ENCODE measurements at places on chromosomes 7 and 10. TPM values are rescaled to one million over a fixed set of nuclear protein-coding genes. Genes with fewer than 3 reads are reported as not detected.

DNA sequence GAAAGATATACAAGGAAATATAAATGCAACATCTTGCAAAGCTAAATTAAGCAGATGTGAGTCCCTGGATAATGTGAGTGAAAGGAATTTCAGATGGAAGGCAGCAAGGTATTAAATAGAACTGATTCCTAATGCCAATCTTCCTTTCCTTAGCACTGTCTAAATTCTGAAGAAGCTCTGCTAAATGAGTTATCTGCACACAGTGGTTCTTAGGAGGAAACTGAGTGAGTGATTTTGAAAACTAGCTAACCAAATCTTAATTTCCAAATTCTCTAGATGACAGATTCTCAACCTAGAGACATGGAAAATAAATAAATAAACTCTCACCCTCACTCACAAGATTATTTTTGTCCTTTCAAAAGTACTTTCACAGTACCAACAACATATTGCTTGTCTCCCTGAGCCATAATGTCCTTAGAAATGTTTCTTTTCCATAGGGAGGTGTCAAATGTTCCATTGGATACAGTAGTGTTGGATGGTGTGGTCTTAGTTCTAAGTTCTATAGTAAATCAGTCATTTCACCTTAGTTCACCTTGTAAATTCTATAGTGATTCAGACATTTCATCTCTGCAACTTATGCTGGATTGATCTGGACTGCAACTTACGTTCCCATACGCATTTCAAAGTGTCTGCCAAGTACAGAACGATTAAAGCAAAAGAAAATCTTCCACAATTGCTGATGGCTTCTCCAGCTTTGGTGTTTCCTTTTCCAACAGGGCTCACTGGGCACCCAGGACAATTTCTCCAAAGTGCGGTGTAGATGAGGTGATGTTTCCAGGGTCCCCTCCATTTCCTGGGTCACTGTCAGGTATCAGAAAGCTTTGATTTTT lies 145.4 kb upstream of the FAM171A1 start:
- DNase-seq = no peak

The CALD1 gene
- total RNA-seq = 252 TPM

- no peak for DNase-seq
These were observed 600.6 kb downstream of the PHTF2 start for GRCh38 chr7:78399033-78399769.

The OR6V1 gene
- total RNA-seq = not detected

DNA sequence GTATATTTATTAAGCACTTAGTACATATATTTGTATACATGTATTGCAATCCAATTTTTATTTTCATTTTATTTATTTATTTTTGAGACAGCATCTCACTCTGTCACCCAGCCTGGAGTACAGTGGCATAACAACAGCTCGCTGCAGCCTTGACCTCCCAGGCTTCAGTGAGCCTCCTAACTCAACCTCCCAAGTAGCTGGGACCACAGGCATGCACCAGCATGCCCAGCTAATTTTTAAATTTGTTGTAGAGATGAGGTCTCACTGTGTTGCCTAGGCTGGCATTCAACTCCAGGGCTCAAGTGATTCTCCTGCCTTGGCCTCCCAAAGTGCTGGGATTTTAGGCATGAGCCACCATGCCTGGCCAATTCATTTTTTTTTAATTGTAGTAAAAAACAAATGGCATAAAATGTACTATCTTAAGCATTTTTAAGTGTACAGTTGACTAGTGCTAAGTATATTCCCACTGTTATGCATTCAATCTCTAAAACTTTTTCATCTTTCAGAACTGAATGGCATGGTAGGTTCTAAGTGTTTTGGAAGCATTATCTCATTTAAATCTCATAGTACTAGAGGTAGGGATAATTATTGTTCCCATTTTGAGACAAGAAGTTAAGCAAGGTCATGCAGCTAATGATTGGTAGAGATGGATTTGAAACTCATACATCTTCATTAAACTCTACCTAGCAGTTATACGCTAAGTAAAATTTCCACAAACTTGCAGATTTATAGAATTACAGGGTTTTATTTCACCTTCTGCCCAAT lies 264.0 kb upstream of the NFE2L3 start:
- no peak for DNase-seq

GRCh38 chr7:76077435-76077834 lies 29.5 kb downstream of the MDH2 start:
- DNase-seq = no peak

DNA sequence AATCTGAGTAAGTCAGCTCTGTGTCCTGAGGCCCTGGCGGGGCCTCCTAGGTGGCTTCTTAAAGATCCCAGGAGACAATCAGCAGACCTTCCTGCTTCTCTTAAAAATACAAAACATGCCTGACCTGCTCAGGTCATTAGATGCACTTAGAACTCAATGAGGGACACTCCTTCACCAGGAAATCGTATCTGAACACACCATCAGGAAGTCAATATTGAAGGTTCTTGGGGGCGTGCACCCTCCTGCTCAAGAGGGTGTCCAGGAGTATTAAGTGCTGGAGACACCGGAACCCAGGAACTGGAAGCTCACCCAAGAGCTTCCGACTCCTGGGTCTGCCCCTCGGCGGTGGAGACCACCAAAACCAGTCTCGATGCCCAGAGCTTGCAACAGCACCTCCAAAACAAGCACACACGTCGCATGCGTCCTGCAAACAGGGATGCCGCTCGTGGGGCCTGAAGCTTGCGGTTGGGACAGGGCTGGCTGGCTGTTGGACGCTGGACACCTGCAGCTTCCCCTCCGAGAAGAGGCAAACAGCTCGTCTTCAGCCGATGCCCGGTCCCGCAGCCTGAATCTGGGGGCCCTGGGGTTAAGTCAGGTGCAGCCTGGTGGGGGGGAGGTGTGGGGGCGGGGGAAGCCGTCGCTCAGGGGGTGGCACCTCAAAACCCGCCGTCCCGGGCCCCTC lies 803 bp downstream of the RAPGEF5 start:
- DNase-seq = no peak

GRCh38 chr10:18260310-18260922 lies 120.2 kb downstream of the CACNB2 start:
- DNase-seq = no peak

- DNase-seq = no peak
These were observed 21.5 kb upstream of the SEC61G start for GRCh38 chr7:54780490-54780889.

DNA sequence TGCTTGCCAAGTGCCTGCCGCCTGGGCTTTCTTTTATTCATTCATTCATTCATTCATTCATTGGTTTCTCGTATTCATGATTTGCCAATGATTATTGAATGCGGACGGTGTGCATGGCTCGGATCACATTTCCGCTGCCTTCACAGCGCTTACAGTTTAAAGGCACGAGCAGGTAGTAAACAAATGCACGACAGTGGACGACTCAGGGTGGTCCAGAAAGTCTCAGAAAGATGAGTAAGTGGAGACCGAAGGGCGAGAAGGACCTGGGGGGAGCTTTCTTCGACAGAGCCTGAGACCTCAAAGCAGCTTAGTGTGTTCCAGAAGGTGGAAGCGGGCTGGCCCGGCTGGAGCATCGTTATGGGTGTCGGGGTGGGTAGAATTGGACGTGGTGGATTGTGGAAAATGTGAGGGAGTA lies 506 bp downstream of the MCM10 start:
- DNase-seq = no peak

GRCh38 chr7:150476819-150477631 lies 26.6 kb downstream of the GIMAP8 start:
- no peak for DNase-seq

The MKI67 gene
- total RNA-seq = 0.29 TPM

DNA sequence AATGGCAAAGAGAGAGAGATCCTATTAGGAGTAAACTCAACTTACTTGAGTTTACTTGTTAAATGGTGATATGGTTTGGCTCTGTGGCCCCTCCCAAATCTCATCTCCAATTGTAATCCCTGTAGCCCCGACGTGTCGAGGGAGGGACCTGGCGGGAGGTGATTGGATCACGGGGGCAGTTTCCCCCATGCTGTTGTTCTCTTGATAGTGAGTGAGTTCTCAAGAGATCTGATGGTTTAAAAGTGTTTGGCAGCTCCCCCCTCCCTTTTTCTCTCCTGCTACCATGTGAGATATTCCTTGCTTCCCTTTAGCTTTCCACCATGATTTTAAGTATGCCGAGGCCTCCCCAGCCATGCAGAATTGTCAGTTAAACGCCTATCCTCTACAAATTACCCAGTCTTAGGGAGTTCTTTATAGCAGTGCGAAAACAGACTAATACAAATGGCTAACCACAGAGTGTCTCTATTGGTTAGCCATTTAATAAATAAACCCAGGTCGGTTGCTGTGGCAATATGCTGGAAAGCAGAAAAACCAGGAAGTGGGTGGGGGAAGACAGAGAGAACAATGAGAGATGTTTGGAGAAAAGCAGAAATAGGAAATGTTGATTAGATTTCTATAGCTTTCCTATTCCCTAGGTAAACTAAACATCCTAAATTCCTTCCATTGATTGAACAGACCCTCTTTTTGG lies 3.0 kb upstream of the STMP1 start:
- DNase-seq = no peak

The GAD2 gene
- not detected for total RNA-seq

- no peak for DNase-seq
These were observed 153.7 kb downstream of the PLXNA4 start for GRCh38 chr7:132422502-132423111.

- DNase-seq = no peak
These were observed 182.4 kb downstream of the PLXNA4 start for GRCh38 chr7:132393789-132394261.

- no peak for DNase-seq
These were observed 58.6 kb upstream of the COL13A1 start for GRCh38 chr10:69742928-69743602.

GRCh38 chr7:43593010-43593409 lies 10.1 kb downstream of the STK17A start:
- DNase-seq = no peak

GRCh38 chr7:139913021-139913844 lies 84.2 kb downstream of the TBXAS1 start:
- no peak for DNase-seq

- no peak for DNase-seq
These were observed 197.9 kb upstream of the BMPER start for GRCh38 chr7:33707427-33707826.

The ZMYND11 gene
- 73.7 TPM for total RNA-seq

DNA sequence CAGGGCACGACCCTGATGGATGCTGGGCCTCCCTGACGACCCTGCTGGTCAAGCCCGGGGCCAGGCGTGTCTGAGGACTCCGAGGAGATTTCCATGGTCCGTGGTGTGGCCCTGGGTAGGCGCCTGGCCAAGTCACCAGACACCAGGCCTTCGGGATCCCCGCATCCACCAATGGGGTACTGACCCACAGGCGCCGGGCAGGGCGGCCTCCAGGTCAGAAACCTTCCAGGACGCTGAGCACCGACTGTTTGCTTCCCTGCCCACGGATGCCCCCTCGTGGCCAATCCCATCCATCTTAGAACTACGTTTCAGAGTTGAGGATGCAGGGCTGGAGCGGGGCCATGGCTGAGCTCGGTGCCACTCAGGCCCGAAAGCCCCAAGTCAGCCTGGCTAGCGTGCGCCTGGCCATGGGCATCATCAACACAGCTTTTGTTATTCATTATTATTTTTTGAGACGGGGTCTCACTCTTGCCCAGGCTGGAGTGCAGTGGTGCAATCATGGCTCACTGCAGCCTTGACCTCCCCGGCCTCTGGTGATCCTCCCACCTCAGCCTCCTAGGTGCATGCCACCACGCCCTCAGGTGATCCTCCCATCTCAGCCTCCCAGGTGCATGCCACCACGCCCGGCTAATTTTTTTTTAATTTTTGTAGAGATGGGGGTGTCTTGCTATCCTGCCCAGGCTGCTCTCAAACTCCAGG lies 7.1 kb upstream of the AMZ1 start:
- peak; percentile 75 for DNase-seq

The TUBGCP2 gene
- total RNA-seq = 40.0 TPM

GRCh38 chr7:130486954-130487436 lies 4.9 kb upstream of the MEST start:
- no peak for DNase-seq

DNA sequence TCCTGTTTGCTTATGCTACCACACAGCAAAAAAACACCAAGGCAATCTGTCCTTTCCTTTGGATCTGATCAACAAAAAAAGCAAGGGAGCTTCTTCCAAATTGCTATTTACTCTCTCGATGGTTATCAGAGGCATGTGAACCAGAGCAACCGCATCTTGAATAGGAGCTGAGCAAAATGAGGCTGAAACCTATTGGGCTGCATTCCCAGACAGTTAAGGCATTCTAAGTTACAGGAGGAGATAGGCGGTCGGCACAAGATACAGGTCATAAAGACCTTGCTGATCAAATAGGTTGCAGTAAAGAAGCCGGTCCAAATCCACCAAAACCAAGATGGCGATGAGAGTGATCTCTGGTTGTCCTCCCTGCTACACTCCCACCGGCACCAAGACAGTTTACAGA lies 76.8 kb upstream of the FRMD4A start:
- DNase-seq = no peak

DNA sequence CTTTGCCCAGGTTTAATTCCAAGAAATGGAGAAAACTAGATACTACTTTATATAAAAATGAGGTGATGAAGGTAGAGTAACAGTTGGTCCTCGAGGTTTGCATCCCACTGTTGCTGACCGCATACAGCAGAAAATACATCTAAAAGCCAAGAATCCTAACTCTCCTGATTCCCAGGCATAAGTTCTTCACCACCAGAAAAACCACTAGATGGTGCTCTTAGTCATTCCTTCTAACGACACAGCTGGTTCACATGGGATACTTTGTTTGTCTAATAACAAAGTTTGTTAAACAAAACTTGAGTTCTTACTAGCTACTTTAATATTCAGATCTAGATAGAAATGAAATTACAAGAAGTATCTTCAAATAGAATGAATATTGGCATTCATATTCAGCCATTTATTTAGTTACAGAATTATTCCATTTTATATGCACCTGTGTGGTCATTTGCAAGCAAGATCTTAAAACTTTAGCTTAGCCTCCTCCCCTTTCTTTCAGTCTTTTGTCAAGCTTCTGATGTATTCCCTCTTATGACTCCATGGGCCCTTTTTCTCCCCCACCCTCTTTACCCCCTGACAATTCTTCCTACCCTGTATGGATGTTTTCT lies 54.1 kb upstream of the CYP26C1 start:
- no peak for DNase-seq

- no peak for DNase-seq
These were observed 59.2 kb downstream of the TRIM24 start for GRCh38 chr7:138519061-138519798.

- DNase-seq = peak; percentile 69
These were observed 31.8 kb upstream of the VCL start for GRCh38 chr10:73965890-73966768.

- no peak for DNase-seq
These were observed 203.4 kb downstream of the KIF20B start for GRCh38 chr10:89904755-89905154.

GRCh38 chr10:95196046-95196445 lies 2.0 kb downstream of the ACSM6 start:
- no peak for DNase-seq

The GPC2 gene
- total RNA-seq = 3.6 TPM

GRCh38 chr7:116509982-116510579 lies 10.5 kb downstream of the CAV2 start:
- no peak for DNase-seq

GRCh38 chr10:132447446-132448247 lies 50.6 kb downstream of the PWWP2B start:
- peak; percentile 76 for DNase-seq

- DNase-seq = no peak
These were observed 12.3 kb upstream of the CUL1 start for GRCh38 chr7:148686312-148686937.

GRCh38 chr7:157468221-157469111 lies 131.7 kb downstream of the DNAJB6 start:
- DNase-seq = no peak

Measured in breast epithelium (tissue), 4 donors.